ENCODE measurements at places on chromosomes 3 and 15.

- peak; percentile 90 for DNase-seq
Observed at GRCh38 chr3:75886971-75887526, 101.7 kb upstream of the ZNF717 start.

- DNase-seq, result no peak
Observed at GRCh38 chr3:115715241-115715745, 92.0 kb downstream of the GAP43 start.

- DNase-seq, result peak; percentile 18
Observed at GRCh38 chr15:53580366-53580765, 179.1 kb downstream of the WDR72 start.

GRCh38 chr15:73993211-73993994, 1.1 kb upstream of the PML start:
- no peak for DNase-seq

DNA sequence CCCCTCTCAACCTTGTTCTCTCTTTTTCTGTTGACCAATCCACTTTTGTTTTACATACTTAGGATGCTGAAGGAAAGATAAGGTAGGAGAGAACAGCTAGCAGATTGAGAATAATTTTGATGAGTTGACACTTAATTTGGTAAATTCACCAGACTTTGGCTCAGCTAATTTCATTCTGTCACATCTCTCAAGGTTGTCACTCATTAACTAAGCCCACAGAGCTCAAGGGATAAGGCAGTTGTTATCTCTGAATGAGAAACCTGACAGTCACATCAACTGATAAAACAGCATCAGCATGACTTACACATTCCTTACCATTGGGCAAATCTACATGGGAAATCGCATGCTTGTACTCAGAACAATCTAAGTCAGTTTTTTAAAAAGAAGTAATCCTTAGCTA, 591.4 kb downstream of the NLGN1 start:
- DNase-seq, result peak; percentile 10

- DNase-seq, result no peak
Observed at GRCh38 chr3:107132674-107133073, 244.6 kb upstream of the CCDC54 start.

- no peak for DNase-seq
Observed at GRCh38 chr3:141796889-141797781, 33.9 kb downstream of the GRK7 start.

DNA sequence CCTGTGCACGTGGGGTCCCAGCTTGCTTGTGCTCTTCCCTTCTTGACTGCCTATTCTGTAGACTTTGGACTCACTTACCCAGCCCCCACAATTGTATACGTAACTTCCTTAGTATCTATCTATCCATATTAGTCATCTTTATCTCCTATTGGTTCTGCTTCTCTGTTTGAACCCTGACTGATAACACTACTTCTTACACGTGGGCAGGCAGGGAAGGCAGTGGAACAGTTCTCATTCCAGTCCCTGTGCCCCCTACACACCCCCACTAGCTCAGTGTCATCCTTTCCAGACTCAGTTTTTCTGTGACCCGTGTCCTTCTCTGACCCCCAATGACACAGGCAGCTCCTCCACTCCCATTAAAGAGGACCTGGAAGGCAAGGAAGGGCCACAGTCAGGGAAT, 74.2 kb upstream of the FBN1 start:
- DNase-seq, result no peak

DNA sequence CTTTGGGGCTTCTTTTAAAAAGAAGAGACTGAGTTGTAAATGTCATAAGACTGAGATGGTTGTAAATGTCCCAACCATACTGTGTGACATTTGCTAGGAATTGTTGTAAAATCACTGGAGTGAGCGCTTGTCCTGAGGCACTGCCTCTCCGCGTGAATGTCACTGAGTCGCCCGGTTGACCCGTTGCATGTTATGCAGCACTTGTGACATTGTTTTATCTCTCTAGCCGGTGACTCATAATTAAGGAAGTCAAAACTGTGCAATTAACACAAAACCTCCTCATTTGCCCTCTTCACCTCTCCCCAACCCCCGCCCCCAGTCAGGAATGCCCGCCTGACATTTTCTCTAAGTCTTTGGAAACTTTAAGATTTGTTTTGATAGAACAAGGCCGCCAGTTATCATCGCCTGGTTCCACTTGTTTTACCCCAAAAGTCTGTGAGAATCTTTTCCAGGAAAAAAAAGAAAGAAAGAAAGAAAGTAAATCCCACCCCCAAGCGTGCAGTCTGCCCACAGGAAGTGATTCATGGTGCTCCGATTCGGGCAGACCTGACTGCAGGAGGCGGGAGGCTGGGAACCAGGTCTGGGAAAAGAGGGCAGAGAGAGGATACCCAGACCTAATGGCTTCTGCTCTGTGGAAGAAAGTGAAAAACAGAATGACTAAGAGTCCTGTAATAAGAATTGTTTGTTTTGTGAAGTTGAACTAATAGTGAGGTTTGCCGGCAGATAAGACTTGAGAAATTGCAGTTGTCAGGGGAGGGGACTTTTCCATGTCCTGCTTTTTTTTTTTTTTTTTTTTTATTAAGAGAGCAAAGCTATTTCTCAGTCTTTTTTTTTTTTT, 84.8 kb downstream of the SMAD3 start:
- peak; percentile 99 for DNase-seq

DNA sequence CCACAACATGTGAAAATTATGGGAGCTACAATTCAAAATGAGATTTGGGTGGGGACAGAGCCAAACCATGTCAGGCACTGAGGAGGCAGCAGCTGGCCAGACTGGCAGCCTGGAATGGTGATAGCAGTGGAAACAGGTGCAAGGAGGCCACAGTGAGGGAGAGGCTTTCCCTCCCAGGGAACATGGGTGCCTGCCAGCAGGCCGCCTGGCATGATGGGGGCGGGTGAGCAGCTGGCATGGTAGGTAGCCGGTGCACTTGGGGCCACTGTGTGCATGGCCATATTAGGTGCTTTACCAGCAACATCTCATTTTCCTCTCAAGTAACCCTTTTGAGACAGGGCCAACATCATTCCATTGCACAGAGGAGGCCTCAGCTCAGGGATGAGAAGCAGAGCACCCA, 18.3 kb upstream of the MRPS22 start:
- DNase-seq, result no peak

DNA sequence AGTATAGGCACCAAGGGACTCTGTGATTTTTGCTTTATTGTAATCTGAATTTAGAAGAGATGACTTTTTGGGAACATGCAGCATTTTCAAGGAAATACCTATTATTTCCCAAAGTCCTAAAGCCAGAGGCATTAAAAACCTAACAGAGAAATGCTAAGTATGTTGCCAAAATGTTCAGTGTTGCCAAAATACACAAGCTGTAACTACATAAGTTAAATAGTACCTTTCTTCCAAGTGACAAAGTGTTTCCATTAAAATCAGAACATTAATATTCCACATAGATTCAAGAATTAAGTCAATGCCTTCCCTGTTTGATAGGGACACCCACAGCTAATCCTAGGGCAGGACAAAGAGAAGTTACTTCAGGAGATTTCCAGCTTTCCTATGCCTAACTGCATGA, 42.0 kb downstream of the MKRN2 start:
- DNase-seq, result no peak

- no peak for DNase-seq
Observed at GRCh38 chr3:905217-905616, 187.6 kb upstream of the CNTN6 start.

- DNase-seq, result no peak
Observed at GRCh38 chr15:52642386-52643361, 36.5 kb downstream of the ATOSA start.

- no peak for DNase-seq
Observed at GRCh38 chr3:187550446-187550845, 119.7 kb downstream of the SST start.

DNA sequence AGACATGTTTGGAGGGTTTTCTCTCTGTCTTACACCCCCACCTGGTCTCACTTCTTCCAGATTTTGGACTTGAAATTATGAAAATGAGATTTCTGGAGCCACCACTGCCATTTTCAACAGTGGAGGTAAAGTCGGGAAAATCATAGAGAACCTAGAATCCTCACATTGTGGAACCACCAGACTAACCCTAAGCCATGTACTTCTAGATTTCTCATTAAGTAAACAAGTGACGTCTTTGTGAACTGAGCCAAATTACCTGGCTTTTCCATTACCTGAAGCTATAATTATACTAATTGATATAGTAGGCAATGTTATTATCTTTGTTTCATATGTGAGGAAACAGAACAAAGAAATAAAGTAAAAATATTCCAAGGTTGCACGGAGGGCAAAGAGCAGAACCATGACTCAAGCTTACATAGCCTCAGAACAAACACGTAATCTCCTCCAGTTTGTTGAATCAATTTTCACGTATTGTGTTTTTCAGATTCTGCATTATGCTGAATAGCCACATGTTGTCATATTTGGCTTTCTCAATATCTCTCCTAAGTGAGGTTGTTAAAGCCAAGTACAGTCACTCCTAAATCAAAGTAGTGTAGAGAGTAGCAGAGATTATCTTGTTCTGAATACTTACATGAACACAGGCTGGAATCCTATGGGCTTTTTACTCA, 101.3 kb upstream of the CMC1 start:
- no peak for DNase-seq

DNA sequence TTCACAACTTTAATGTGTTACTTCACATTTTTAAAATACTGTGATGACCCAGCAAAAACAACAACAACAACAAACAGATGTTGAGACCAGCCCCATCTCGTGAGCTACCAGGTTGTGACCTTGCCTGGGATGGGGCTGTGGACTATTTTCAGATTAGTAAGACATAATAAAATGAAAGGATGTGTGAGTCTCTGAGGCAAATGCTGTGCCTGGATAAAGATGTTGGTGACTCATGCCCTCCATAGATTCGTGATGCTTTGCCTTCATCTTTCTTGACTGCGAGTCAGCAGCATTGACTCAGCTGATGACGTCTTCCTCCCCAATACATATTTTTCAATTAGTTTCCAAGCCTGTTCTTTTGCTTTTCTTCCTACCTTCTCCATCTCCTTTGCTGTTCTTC, 453.0 kb upstream of the CFAP20DC start:
- no peak for DNase-seq

- no peak for DNase-seq
Observed at GRCh38 chr3:128262457-128262856, 109.2 kb downstream of the EEFSEC start.

DNA sequence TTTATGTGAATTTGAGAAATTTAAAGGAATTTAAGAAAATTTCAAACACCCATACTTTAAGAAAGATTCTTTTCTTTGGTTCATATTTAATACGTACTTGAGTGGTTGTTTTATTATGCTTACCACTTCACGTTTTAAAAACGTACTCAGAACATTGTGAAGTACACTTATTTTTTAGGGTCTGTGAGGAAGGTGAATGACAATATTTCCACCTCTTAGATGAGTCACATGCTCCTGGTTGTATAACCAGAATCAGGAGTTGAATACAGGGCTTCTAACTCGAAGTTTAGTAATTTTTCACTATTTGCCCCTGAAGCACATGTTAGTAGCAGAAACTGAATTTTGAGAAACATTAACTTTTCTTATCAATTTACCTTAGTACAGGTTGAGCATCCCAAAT, 7.5 kb downstream of the SKIL start:
- no peak for DNase-seq

DNA sequence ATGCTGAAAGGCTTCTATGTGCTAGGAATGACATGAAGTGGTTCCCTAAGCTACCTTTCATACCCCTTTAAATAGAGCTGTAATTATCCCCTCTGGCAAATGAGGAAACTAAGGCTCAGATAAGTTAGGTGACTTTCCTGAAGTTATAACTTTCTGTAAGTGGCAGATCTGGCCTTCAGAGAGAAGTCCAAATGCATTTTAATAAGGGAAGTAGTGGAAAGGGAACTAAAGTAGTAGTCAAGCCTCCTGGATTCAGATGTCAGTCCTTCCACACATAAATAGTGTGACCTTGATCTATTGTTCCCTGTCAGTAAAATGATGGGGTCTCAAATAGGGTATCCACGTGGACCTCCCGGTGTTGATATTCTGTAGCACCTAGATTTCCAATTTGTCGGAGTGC, 277.7 kb downstream of the EDEM1 start:
- DNase-seq, result no peak

DNA sequence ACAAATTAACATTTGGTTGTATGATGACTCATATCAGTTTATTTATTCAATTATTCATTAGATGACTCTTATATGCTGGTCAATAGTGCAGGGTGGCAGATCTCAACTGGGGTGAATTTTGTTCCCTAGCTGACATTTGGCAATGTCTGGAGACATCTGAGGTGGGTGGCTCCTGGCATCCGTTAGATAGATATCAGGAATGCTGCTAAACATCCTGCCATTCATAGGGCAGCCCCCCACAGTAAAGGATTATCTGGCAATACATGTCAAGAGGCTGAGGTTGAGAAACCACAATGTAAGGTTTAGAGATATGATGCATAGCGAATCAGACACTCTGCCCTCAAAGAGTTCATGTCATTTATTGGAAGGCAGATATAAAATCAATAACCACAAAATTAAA, 719.9 kb downstream of the CADM2 start:
- DNase-seq, result no peak

GRCh38 chr3:195401943-195402342, 40.9 kb downstream of the ACAP2 start:
- DNase-seq, result no peak

- DNase-seq, result peak; percentile 63
Observed at GRCh38 chr3:141686466-141687291, 51.4 kb upstream of the RNF7 start.

DNA sequence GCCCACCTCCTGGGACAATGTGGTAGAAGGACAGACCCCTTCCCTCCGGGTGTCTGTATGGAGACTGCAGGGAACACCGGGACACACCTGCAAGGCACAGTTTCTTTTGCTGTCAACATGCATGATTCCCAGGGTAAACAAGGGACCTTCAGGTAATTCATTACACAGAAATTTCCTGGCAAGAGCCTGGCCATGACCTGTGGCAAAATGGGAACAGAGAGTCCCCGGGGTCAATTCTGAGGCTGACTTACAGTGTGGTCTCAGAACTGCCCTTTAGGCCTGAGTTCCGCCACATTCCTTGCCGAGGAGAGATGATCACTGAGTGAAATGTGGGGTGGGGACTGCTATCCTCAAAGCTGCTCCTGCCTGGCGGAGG, 6.3 kb downstream of the STARD5 start:
- no peak for DNase-seq

DNA sequence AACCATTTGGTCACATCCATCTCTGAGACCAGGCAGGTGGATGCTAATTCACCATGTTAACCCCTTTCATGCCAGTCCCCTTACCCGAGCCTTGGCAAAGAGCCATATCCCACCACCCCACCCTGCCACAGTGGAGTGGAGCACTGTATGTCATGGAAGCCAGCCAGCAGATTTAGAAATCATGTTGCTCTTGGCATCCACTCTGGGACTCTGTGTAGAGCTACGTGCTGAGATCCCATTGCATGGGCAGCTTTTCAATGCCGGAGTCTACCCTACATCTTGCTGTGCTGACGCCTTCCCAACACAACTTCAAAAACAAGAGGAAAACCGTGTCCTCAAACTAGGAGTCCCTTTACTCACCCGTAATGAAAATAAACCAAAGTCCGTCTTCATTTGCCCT, 131.0 kb downstream of the NTRK3 start:
- no peak for DNase-seq

GRCh38 chr15:70034141-70034540, 63.6 kb downstream of the TLE3 start:
- DNase-seq, result no peak

Measured in Caki2 (cell line).